M059J (cell line): ENCODE measurements at places on chromosomes 11 and 22.

DNA sequence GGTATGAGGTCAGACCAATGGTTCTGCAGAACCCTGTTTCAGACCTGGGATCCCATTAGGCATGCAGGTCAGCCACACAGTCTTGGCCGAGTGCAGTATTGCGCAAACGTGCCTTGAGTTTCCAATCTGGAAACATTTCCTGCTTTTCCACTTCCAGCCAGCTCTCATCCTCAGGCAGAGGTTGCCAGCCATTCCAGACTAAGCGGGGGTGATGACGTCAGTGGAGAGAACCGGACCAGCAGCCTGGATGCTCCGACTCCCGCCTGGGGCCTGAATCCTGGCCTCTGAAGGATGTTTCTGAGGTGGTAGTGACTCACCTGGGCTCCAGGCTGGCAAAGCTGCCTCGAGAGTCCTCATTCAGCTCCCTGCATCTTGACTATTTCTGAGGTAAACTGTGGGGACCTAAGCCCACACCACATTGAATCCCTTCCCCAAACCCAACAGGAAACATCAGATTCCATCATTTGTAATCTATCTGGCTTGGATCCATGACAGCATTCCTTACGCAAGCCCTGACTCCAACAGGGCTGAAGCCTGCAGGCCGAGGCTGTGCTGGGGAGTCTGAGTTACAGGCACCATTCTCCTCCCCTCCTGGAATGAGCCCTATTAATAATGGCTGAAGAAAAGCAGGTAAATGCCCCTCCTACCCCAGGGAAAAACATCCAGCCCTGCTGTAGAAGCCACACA lies 83.0 kb downstream of the ABTB2 start:
- DNase-seq, result peak; percentile 100

GRCh38 chr11:128903248-128904061 lies 12.3 kb downstream of the KCNJ5 start:
- peak; percentile 66 for DNase-seq

GRCh38 chr11:35811783-35812182 lies 132.1 kb upstream of the LDLRAD3 start:
- no peak for DNase-seq

DNA sequence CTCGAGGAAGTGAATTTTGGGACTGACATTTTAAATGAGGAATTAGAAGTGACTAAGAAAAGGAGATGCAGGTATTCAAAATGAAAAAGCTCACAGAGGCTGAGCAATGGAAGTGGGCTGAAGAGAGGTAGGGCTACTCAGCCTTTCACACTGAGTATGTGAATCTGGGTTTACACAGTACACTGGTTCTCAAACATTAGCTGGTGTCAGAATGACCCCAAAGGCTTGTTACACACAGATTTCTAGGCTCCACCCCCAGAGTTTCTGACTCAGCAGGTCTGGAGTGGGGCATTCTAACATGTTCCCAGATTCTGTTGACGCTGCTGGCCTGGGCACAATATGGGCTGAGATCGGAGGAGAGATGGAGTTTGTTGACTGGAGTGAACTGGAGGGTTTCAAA lies 32.8 kb downstream of the CADM1 start:
- DNase-seq, result peak; percentile 59

DNA sequence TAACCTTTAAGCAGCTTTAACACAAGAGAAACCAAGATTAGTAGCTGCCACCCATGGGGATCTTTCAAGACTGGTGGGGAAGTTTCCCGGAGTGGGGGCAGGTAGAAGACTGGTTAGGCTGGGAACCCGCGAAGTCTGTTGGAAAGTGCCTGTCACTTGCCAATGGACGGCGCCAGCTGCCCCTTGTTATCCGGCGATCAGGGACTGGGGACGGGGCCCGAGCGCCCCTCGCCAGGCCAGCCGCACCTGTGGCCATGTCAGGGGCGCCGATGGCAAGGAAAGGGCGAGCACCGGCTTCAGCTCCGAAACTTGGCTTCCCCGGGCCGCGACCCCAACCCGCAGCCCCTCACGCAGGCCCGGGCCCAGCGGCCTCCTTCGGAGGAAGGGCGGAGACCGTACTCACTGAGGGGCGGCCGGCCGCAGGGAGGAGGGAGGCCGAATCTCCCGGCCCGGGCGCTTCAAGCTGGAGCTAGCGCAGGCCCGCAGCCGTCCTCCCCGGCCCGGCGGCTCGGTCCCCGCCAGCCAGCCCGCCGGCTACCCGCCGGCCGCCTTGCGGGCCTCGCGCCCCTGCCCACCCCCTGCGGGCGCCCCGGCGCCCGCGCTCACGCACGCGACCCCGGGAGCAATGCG lies 539 bp downstream of the EIF4ENIF1 start:
- peak; percentile 28 for DNase-seq

- DNase-seq, result no peak
Observed at GRCh38 chr22:38311323-38311620, 6.0 kb downstream of the CSNK1E start.

- DNase-seq, result no peak
Observed at GRCh38 chr11:44383246-44383645, 73.3 kb upstream of the ALX4 start.

DNA sequence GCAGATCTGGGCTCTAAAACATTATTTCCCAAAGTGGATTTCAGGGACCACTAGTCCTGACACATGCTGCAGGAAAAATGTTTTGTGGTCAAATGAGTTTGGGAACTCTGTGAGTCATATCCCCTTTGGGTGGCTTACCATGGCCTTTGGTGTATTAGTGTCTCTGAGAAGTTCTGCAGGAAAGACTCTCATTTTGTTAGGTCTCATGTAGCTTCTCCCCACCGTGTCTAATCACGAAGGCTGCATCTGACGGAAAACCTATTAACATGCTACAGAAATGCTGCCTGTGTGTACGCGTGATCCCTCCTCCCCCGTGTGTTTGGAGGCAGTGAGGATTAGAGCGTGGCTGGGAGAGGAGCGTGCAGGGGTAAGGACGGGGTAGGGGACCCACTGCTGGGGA lies 191.7 kb downstream of the ST3GAL4 start:
- DNase-seq, result peak; percentile 98

DNA sequence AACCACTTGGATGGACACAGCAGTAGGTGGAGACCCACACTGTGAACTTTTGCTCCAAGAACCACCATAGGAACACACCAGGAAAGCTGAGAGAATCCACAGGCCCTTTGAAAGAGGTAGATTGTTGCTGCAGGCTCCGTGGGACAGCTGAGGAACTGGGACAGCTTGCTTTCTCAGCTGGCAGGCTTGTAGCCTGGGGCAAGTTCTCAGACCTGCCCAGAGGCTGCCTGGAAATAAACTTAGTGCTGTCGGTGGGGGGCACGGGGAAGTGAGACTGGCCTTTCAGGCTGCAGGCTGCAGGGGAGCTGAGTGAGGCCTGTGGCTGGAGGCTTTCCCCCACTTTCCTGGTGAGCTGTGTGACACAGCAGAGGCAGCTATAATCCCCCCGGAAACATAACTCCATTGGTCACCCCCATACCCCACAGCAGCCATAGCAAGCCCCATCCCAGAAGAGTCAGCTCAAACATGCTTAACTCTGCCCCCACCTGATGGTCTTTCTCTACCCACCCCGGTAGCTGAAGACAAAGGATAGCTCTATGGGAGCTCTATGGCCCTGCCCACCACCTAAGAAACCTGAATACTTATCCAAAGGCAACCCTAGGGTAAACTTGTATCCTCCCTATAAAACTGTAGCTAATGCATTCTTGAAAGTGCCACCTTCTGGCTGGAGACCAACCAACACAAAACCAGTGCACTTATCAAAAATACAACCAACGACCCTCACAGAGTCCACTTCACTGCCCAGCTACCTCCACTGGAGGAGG lies 21.4 kb upstream of the ACRV1 start:
- no peak for DNase-seq

- DNase-seq, result no peak
Observed at GRCh38 chr11:27379449-27379848, 16.4 kb upstream of the CCDC34 start.

DNA sequence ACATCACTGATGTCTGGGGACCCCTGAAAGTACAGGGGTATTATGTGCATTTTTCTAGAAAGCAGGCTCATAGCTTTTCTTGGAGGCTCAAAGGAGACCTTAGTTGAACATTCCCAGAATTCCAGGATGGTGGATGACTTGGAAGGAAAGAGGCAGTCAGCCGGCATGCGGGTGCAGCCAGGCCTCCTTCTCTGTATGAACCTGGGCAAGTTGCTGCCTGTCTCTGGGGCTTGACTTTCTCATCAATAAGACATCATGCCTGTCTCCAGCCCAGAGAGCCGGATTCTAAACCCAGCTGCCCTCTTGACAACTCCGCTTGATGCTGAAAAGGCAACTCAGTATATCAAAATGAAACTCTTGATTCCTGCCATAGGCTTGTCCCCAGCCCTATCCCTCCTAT lies 12.6 kb downstream of the MS4A15 start:
- DNase-seq, result no peak

DNA sequence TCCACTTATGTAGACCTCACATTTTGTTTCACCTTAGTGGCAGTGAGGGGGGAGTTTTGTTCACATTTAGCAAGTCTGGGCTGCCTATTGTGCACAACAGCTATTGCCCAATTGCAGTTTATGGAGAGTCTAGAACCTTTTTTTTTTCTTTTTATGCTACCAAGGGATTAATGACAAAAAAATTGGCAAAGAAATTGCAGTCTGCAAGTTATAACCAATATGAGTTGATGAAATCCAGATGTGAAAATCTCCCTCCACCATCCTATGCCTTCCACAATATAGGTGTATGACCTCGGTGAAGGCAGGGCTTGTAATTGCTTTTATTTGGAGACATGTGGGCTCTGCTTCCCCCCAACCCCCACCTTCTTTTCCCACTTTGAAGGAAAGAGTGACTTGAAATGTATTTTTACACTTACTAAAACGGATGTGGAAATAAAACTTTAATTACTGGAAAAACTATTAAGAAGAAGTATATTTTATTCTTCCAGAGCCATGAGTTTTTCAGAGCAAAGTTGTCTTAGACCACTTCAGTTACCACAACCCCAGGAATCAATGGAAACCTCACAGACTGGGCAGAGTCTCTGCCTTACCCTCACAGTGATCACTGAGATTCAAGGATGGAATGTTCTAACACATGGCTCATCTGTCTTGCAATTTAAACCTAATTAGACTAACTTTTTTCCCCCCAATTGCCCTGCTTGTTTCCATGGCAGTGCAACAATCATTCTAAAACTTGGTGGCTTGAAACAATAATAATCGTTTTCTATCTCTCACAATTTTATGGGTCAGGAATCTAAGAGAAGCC lies 120.8 kb upstream of the SLC5A12 start:
- no peak for DNase-seq

DNA sequence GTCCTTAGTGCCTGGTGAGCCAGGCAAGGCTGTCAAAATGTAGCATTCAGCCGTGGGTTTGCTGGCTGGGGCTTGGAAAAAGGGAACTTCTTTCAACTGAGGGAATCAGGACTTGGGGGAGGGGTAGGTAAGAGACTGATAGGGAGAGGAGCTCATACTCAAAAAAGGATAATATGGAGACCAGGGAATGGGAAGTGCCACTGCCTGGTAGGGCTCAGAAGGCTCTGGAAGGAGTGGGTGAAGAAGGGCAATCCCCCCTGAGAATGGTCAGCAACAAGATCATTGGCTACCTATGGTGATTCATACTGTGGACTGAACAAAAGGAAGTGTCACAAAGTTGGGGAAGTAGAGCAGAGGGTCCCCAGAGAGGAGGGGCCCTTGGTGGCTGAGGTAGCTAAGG lies 1.9 kb downstream of the CNGA4 start:
- no peak for DNase-seq

GRCh38 chr11:89220684-89221339 lies 43.1 kb downstream of the TYR start:
- no peak for DNase-seq

DNA sequence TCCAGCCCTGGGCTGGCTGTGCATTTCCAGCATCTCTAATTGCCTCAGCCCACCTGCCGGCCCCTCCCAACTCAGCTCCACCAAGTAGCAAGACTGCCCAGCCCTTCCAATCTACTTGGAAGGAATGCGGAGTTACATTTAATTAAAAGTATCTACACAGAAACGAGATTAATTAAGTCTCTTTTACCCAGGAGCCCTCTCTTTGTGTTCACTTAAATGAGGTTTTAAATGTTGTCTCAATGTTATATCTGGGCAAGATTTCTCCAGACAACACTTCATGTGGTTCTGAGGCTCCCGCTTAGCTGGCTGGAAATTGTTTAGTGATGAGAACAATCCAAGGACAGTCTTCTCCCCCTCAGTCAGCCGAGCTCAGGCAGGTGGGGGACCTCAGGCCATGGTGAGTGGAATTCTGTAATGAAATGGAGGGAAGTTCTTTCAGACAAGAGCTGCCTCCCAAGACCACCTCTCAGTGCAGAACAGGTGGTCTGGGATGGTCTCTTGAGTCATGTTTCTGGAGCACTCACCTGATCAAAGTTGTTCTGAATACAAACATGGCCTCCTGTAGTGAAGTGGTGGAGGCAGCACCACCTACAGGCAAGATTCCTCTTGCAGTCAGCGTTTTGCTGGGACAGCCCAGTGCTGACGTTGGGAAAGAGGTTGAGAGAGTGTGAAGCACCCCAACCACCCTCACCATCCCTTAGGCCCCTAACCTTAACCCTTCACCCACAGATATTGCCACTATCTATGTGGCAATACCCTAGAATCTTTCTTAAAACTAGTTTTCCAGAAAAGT lies 371.6 kb downstream of the CADM1 start:
- DNase-seq, result no peak

DNA sequence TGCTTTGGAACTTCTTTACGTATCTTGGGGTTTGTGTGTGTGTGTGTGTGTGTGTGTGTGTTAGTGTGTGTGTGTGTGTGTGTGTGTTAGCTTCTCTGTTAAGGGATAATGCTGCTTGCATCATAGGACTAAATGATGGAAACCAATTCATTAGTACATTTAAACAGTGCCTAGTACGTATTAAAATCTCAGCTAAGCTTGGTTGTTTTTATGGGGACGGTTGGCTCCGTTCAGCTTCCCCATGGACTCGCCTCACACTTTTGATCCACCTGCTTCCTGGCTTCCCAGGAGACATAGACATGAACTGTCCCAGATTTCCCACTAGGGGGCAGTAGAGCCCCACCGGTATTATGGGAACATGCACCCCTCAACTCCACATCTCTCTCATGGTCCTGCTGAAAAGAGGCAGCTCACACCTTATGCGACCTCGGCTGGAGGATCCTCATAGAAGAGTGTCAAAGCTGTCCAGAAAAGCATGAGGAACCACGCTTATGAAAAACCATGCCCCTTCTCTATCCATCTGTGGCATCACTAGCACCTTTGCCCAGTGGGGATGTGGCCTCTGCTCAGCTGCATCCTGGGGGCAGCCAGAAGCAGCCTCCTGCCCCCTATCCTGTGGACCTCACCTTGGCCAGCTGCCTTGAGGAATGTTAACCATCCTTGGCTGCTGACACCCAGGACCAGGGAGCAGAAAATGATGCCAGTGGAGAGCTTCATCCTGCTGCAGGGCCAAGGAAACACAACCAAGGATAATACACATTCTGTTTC lies 9.7 kb upstream of the SAAL1 start:
- peak; percentile 68 for DNase-seq

GRCh38 chr11:113926273-113927197 lies 21.9 kb downstream of the HTR3B start:
- peak; percentile 8 for DNase-seq
